Fibroblast of pulmonary artery (primary cell): ENCODE measurements at places on chromosomes 16 and 17.

DNA sequence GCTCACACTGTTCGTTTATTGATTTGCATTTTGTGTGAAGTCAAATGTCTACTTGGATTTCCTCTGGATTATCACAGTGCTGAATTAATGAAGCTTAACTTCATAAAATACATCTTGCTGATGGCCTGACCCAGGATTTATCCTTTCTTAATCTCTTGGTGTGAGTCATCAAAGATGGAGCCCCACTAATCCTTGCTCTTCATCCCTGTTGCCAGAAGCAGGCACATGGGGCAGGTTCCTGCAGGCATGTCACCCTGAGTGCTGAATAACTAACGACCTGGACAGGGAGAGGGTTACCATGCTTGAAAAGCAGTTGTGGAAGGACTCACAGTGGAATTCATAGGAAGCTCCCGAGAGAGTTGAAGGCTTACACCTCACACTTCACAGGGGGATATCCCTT lies 56.0 kb upstream of the FA2H start:
- DNase-seq = no peak

GRCh38 chr16:31695667-31696066 lies 168.0 kb downstream of the AHSP start:
- no peak for DNase-seq

GRCh38 chr16:84166796-84167695 lies 19.8 kb downstream of the TAF1C start:
- no peak for DNase-seq

DNA sequence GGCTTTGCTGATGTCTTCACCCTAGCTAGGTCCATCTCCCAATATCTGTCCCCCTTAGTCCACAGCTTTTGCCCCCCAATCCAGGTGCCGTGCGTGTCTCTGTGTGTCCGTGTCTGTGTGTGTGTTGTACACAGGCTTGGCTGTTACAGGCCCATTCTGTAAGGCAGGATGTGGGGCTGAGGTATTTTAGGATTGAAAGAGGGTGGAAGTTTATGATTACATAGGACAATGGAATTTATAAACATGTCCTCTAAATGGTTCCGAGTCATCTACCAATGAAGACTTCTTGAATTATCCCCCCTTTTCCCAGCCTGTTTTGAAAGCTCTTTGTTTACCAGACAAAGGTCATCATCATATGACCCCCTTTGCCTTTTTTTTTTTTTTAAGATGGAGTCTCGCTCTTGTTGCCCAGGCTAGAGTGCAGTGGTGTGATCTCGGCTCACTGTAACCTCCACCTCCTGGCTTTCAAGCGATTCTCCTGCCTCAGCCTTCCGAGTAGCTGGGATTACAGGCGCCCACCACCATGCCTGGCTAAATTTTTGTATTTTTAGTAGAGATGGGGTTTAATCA lies 21.9 kb downstream of the ACE start:
- DNase-seq = peak; percentile 38

DNA sequence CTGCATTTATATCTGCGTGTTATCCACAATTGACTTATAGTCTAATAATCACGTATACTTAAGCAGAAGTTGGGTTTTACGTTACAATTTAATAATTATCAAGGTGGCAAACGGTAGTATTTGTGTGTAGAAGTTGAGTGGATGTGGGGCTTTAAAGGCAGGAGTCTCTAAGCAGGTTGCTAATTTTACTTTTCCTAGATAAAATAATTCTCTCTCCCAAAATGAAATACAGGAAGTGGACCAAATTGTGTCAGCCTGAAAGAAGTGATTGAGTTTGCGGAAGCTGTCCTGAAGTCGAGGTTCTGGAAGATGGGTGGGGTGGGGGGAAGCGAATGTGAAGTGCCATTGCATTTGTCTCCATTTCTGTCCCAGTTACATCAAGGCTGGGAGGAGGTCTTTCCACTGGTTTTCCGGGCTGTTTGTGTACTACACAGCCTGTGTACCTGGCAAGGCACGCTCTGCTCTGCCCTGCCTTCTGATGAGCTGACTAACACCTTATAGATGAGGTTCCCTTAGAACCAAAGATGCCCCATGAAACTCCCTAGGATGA lies 385.1 kb downstream of the WWOX start:
- DNase-seq = no peak

GRCh38 chr16:68790130-68790761 lies 53.1 kb upstream of the TANGO6 start:
- DNase-seq = peak; percentile 82

GRCh38 chr17:57187391-57187790 lies 68.9 kb upstream of the MSI2 start:
- DNase-seq = no peak

GRCh38 chr17:48484850-48485249 lies 46.0 kb downstream of the HOXB1 start:
- DNase-seq = no peak

DNA sequence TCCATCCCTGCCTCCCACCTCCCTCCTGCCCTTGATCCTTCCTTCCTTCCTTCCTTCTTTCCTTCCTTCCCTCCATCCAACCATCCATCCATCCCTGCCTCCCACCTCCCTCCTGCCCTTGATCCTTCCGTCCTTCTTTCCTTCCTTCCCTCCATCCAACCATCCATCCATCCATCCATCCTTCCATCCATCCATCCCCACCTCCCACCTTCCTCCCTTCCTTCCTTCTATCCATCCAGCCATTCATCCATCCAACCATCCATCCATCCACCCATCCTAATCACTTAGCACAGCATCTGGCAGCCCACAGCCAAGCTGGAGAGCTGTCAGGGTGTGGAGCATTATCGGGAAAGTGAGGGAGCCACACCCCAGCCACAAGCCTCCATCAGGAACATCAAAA lies 54.5 kb downstream of the TK2 start:
- no peak for DNase-seq

DNA sequence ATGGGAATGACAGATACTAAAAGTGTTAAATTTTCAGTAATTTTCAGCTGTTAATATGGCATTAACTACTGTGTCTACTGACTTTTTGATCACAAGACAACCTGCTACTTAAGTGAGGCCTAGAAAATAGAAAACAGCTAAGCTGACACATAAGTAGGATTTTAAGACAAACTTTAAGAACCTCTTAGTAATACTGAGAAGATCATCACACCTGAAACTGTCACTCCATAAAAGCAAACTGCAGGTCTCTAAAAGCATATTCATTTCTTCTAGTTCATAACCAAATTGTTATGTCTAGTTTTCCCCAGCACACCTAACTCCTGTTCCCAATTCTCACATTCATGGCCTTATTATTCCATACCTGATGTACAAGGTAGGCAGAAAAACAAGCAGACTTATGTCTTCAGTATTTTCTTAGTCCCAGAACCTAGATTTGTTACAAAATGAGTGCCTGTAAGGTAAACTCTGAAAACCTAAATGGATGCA lies 8.0 kb downstream of the SRSF1 start:
- DNase-seq = no peak

- DNase-seq = peak; percentile 46
Observed at GRCh38 chr17:15255713-15256454, 9.2 kb downstream of the PMP22 start.

GRCh38 chr16:11104168-11105037 lies 151.6 kb downstream of the SOCS1 start:
- no peak for DNase-seq

GRCh38 chr17:40371261-40371929 lies 6.9 kb upstream of the GJD3 start:
- no peak for DNase-seq

GRCh38 chr16:72224260-72224768 lies 52.4 kb upstream of the PMFBP1 start:
- no peak for DNase-seq

GRCh38 chr17:39602533-39603303 lies 5.0 kb downstream of the NEUROD2 start:
- DNase-seq = no peak

- no peak for DNase-seq
Observed at GRCh38 chr16:88010343-88010967, 59.2 kb downstream of the BANP start.

DNA sequence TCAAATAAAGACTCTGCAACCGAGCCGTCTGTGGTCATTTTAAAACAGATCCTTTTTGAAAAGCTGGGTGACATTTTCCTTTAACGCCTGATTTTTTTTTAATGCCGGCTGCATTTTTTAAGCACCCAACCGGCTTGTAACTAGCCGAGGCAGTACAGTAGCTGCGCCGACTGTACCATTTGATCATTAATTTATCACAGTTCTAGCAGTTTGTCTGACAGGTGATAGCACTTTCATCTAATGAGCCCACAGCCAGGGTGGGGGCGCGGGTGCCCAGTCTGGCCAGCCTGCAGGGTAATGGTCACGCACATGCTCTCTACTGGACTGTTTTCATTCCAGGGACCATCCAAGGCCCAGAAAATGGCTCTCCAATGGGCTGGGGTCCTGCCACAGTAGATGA lies 68.8 kb downstream of the IRX5 start:
- DNase-seq = no peak

GRCh38 chr16:1343428-1344242 lies 8.0 kb downstream of the TSR3 start:
- DNase-seq = no peak

- DNase-seq = no peak
Observed at GRCh38 chr17:3762922-3763776, 37.8 kb downstream of the ITGAE start.

DNA sequence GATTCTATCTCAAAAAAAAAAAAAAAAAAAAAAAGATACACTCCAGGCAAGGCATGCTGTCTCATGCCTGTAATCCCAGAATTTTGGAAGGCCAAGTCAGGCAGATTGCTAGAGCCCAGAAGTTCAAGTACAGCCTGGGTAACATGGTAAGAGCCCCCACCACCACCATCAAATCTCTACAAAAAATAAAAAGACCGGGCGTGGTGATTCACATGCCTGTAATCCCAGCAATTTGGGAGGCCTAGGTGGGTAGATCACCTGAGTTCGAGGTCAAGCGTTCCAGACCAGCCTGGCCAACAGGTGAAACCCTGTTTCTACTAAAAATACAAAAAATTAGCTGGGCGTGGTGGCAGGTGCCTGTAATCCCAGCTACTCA lies 1.8 kb upstream of the ACLY start:
- no peak for DNase-seq

- DNase-seq = no peak
Observed at GRCh38 chr16:77469634-77470033, 34.8 kb upstream of the ADAMTS18 start.
